Activated CD4-positive, alpha-beta T cell treated with anti-CD3 and anti-CD28 coated beads for 36 hours (primary cell): ENCODE measurements at places on chromosomes 11 and 22. TPM values are rescaled to one million over a fixed set of nuclear protein-coding genes. Genes with fewer than 3 reads are reported as not detected.

Gene MS4A3
- total RNA-seq, result not detected

Gene SYT12
- not detected for total RNA-seq

Gene OR52I1
- not detected for total RNA-seq

Gene DNAJC4
- 23.1 TPM for total RNA-seq

Gene OR8A1
- total RNA-seq, result not detected

Gene RFPL2
- not detected for total RNA-seq

Gene PAFAH1B2
- 44.8 TPM for total RNA-seq

Gene DUSP8
- 1.3 TPM for total RNA-seq

Gene RBMXL2
- total RNA-seq, result not detected

Gene FEN1
- 70.0 TPM for total RNA-seq

Gene TRAPPC4
- total RNA-seq, result 62.2 TPM

Gene KCNJ4
- total RNA-seq, result not detected

- DNase-seq, result peak; percentile 86
These were observed at the start of gene APBB1 for GRCh38 chr11:6419009-6419631. Gene APBB1 (minus strand): TSS chr11:6419094. CDS start chr11:6411347, 7,747 bp downstream.

GRCh38 chr11:60899977-60900376, 6.4 kb downstream of the PRPF19 start:
- DNase-seq, result no peak

DNA sequence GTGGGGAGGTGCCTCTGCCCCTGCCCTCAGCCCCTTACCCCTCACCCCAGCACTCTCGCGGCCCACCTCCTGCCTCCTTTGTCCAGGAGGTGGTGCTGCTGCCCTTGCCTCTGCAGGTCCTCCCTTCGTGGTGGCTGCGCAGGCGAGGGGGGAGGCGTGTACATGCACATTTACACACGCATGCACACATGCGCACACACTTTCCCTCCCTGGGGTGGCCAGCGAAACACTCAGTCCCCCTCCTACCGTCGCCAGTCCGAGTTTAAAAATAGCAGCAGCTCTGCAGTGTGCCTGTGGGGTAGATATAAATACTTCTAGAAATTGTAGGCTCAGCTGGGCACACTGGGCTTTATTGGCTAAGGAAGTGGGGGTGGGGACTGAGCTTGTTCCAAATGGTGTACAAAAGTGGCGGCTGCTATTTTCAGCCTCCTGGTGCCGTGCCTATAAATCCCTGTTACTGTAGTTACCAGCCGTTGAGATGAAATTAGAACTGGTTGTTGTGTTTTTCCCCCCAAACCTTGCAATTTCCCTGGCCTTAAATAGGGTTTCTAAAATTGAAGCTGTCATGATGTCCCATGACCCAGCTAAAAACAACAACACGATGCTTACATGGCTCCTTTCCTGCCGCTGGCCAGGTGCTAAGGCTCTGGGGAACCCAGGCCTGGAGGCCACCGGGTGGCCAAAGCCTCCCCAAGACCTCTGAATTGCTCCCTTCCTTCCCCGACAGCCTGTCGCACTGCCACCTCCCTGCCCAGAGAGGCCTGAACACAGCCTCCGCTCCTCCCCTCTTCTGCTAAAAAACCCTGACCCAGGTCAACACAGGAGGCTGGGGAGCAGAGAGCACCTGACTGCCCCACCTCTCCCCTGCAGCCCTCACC, 12.4 kb downstream of the PICK1 start:
- DNase-seq, result peak; percentile 27

DNA sequence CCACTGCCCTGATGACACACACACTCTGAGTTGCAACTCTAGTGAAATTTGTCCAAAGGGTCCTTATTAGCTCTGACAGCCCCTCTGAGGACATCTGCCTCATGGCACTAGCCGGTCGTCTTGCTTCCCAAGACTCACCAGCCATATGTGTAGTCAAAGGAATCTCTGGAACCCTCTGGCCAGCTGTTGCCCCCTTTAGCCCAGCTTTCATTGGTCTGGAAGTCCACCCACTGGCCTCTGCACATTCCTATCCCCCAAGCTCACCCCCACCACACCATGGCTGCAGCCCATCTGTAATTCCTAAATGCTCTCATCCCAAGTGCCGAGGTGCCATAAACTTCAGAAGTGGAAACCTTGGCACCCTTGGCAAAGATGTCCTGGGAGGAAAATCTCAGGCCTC, 24.3 kb downstream of the SYT7 start:
- no peak for DNase-seq

- DNase-seq, result no peak
These were observed 10.8 kb upstream of the RAC2 start for GRCh38 chr22:37254867-37255233.

DNA sequence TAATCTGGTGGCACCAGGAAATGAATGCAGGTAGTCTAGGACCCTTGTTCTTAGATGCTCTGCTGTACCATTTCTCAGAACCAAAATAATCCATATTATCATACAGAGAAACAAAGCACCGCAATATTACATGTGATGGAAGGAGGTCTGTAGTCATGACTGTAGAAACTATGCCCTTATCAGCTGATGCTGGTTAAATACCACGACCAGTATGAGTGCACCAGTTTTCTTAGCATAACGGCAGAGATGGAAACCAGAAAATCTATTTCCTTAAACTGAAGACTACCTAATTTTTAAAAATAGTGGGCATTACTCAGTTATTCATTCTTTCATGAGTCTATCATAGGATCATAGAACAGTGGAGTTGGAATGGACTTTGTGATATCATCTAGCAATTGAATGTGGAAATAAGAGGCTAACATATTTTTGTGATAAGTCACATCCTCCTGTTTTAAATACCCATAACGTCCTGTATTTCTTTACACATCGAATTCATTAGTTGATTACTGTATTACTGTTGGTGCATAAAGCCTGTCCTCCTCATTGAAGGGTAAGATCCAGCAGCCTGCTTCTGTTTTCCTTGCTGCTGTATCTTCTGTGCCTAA, 15.1 kb downstream of the JHY start:
- DNase-seq, result no peak

DNA sequence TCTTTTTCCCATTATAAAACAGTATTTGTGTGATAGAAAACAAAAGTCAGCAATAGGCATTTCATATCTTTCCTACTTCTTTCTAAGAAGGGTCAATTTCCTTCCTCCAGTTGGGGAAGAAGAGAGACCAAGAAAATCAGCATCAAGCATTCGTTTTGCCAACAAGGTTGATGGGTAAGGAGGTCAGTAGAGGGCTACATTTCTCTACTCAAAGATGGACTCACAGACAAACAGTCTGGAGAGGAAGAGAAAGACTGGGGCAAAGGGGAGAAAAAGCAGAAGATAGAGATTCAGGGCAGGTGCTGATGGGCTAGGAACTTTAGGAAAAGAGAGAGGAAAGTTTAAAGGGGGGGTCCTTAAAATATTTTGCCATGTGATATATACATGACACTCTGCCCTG, 8.6 kb upstream of the MTNR1B start:
- no peak for DNase-seq

DNA sequence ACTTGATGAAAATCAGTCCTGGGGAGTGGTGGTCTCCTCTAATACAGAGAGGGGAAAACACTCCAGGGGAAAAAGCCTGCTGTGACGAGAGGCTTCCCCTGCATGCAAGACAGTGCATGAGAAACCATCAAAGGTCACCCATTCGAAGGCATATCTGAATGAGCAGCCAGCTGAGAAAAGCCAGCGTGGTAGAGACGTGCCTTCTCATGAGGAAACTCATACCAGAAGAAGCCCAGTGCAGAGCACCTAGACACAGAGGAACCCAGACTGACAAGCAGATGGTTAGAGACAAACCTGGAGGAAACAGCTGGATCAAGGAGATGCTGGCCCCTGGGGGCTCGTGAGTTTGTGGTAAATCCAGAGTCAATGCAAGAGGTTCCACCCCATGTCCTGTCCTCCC, 534.8 kb downstream of the BRD1 start:
- DNase-seq, result no peak

DNA sequence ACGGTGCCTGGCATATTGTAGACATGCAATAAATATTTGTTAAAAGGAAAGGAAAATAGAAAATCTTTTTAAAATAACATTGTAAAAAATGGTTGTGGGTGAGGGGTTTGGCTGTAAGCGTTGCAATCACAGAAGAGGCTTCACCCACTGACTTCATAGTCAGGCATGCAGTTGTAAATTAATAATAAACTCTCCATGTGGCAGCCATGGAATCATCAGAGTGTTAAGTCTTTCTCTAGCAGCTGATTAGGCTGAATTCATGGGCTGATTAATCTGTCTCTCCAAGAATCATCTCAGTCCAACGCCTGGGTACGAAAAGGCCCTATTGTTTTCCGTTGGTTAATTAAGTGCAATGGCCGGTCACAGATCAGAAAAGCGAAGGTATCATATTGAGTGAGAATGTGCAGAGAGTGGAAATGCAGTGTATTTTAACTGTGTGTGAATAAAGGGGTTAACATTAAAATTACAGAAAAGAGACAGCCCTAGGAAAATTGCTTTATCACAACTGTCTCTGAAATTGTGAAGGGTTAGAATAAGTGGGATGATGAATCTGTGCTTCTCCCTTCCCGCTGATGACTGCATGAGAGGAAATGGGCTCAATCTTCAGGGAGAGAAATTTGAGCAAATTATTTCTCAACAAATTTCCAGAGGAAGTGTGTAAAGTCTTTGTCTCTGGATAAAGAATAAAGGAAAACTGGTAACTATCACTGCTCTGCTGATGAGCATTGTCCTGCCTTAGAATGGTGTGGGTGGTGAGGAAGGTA, 269.0 kb downstream of the FAM76B start:
- no peak for DNase-seq

- no peak for DNase-seq
These were observed 10.3 kb upstream of the SPON1 start for GRCh38 chr11:13952221-13952620.

- no peak for DNase-seq
These were observed 71.7 kb downstream of the AMBRA1 start for GRCh38 chr11:46521961-46522681.

DNA sequence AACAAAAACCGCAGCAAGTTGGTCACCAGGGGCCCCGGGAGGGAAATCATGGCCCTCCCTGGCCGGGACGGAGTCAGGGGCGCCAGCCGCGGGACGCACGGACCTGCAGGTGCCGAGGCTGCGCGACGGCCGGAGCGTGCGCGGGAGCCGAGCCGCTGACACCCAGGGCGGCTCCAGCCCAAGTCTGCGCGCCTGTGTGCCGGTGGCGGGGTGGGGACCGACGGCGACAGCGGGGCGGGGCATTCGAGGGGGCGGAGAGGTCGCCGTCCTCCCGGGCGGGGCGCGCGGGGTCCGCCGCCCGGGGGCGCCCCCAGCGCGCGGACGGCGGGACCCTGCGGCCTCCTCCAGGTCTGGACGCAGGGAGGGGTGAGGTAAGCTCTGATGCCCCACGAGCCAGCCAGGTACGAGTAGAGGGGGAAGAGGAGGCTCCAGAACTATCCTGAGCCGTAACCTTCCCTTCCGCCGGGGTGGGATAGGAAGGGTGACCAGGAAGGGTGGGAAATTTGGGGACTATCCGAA, at the start of gene ESAM:
ESAM (minus strand) TSS at position 186 of the 519 bp plus-strand sequence; CDS start at position 50, 136 bp downstream.
- peak; percentile 81 for DNase-seq

GRCh38 chr22:19275104-19275503, 16.4 kb downstream of the CLTCL1 start:
- DNase-seq, result no peak

- no peak for DNase-seq
These were observed 60.7 kb upstream of the MPEG1 start for GRCh38 chr11:59273373-59273841.

GRCh38 chr11:28628412-28628811, 520.2 kb downstream of the METTL15 start:
- no peak for DNase-seq

DNA sequence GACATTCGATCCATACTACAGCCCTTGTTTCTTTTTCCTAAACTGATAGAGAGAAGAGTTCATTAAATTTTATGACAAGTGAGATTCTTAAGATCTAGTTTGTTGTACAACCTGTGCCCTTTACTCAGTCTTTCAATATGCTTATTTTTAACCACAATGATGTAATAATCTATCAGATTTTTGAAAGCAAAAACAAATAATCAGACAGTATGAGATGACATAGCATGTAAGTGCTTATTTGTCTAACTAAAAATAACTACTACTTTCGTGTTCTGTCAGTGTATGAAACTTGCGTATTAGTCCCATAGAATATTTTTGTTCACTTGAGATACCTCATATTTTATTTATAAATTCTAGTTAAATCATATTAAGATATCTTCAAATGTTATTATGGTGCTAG, 33.2 kb downstream of the RAB39A start:
- no peak for DNase-seq

GRCh38 chr11:11366793-11367192, 13.7 kb upstream of the CSNK2A3 start:
- no peak for DNase-seq
